Mucosa of gallbladder (tissue), 1 donor: ENCODE measurements at places on chromosomes 4 and X. TPM values are rescaled to one million over a fixed set of nuclear protein-coding genes. Genes with fewer than 3 reads are reported as not detected.

XPNPEP2 gene
- 2.0 TPM for total RNA-seq

LRBA gene
- total RNA-seq = 64.4 TPM

SUPT20HL1 gene
- total RNA-seq = 0.12 TPM

CCDC160 gene
- total RNA-seq = 2.3 TPM

MAGEC2 gene
- not detected for total RNA-seq

SPATA18 gene
- 20.1 TPM for total RNA-seq

HHIP gene
- total RNA-seq = 9.5 TPM

SOD3 gene
- total RNA-seq = 86.8 TPM

TCEANC gene
- 4.0 TPM for total RNA-seq

GRCh38 chr4:53596901-53597300 is 5.6 kb upstream of the LNX1 start:
- DNase-seq = no peak

DNA sequence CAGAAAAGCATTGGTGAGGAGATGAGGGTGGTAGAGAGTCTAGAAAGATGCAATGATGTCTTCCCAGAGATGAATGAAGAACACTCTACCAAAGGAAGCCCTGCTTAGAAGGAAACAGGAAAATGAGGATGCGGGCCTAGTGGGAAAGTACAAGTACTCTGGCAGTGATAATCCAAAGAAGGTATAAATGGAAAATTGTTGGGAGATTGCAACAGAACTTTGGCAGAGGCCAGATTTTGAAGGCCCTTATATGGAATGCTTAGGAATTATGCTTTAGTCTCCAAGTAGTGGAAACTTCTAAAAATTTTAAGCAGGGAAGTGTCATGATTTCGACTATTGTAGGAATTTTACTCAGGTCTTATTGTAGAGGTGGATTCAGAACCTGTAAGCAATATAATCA is 11.0 kb downstream of the ARSJ start:
- DNase-seq = no peak

DNA sequence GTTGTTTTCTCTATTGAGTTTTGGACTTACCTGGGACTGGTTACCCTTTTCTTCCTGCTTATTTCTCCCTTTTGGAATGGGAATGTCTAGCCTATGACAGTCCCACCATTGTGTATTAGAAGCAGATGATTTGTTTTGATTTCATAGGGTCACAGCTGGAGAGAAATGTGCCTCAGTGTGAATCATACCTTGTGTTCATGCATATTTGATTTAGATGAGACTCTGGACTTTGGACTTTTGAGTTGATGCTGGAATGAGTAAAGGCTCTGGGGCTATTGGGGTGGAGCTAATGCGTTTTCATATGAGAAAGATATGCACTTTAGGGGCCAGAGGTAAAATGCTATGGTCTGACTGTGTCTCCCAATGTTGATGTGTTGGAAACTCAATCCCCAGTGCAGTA is 30.5 kb upstream of the TEX13C start:
- DNase-seq = no peak

DNA sequence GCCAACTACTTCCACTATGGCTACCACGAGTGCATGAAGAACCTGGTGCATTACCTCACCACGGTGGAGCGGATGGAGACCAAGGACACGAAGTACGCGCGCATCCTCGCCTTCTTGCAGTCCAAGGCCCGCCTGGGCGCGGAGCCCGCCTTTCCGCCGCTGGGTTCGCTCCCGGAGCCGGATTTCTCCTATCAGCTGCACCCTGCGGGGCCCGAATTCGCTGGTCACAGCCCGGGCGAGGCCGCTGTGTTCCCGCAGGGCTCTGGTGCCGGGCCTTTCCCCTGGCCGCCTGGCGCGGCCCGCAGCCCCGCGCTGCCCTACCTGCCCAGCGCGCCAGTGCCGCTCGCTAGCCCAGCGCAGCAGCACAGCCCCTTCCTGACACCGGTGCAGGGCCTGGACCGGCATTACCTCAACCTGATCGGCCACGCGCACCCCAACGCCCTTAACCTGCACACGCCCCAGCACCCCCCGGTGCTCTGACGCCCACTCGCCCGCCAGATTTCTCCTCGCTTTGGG is 2.1 kb downstream of the HELT start:
- DNase-seq = no peak

- no peak for DNase-seq
Measured at GRCh38 chr4:142396279-142396678, 449.8 kb downstream of the INPP4B start.

DNA sequence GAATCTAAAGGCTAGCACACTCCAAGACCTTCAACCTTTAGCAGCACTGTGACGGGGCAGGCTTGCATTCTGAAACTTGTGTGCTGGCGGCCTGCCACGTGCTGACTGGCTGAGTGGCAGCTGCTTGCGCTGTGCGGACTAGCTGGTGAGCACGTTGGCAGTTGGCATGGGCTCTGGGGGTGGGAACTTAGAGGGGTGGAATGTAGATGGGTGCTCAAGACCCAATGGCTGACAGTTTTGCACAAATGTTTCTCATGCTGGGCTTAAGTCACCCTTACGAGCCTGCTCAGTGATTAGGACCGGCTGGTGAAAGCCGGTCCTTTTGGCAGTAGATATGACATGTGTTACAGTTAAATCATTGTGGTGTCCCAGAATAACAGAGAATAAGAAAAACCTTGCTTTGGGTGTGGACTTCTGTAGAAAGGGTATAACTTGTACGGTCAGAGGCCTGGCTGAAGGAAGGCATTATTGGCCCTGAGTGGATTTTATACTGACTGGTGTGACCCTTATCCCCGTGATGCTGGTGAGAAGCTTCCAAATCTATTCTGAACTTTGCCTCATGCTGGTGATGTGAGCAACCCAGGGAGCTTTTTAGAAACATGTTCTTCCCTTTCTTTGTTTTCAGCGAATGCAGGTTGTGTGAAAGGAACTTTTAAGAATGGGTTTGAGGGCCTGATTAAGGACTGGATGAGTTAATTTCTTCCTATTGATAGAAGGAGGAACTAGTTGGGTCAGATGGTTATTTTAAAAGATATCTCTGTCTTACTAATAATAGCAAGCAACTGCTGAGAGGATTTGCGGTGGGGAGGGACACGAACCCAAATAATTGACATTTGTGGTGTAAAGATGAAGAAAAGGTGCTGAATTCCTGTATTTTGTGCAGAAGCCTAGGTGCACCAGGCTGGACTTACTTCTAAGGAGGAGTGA is 107.4 kb upstream of the SLC4A4 start:
- peak; percentile 82 for DNase-seq

- no peak for DNase-seq
Measured at GRCh38 chr4:125365731-125366130, 51.0 kb downstream of the FAT4 start.

- no peak for DNase-seq
Measured at GRCh38 chr4:169675825-169676224, 55.4 kb downstream of the CLCN3 start.

DNA sequence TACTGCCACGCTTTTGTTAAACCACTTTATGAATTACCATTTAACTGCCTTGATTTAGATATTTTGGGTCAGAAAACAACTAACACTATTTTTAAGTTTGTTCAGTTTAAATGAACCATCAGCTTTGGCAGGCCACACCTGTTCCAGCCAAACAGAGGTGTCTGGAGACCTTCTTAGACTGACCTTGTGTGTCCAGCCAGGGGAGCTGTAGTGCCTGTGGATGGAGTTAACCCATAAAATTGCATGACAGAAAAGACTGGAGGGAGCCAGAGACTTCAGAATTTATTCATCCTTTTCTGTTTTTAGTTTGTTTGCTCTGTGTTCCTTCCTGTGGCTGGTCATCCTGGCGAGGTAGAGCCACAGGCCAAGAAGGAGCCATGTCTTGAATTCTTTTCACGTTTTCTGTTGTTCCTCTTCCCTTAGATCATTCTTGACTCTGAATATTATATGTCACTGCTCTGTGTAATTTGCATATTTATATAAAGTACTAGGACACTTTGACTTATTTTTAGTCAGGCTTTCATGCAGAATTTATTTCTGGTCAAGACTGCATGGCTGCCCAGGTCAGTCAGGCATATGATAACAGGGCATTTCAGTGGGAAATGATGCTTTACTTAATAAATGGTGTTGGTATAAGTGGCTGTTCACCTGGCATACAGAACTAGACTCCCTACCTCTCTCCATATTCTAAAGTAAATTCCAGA is 26.7 kb downstream of the HERC3 start:
- DNase-seq = no peak

DNA sequence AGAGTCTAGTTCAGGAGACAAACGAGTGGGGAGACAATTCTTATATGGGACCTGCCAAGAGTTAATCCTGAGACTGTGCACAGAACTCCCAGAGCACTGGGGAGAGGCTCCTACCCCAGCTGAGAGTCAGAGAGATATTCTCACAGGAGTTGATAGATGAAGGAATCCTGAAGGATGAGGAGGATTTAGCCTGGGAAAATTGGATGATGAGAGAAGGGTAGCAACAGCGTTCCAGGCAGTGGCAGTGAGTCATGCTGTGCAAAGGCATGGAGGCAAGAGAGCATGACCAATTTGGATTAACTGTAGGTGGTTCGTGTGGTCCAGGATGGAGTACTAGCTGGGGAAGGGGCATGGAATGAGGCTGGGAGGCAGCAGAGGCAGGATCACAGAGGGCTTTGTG is 318.6 kb downstream of the LDB2 start:
- DNase-seq = no peak

DNA sequence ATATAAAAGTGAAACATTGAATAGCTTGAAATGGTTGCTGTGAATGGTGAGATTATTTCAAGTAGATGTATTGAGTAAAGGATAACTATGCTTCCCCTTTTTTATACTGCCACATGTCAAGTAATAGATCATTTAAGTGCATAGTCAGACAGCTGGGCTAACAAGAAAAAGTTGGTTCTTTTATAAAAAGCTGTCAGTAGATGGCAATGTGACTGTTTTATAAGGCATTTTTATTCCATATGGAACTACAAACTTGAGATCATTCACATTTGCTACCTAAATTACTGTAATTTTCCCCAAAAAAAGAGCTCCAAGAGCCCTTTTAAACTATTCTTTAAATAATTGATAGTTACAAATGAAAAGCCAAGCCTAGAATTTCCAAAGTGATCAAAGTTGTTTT is 831.0 kb downstream of the C4orf33 start:
- DNase-seq = no peak

DNA sequence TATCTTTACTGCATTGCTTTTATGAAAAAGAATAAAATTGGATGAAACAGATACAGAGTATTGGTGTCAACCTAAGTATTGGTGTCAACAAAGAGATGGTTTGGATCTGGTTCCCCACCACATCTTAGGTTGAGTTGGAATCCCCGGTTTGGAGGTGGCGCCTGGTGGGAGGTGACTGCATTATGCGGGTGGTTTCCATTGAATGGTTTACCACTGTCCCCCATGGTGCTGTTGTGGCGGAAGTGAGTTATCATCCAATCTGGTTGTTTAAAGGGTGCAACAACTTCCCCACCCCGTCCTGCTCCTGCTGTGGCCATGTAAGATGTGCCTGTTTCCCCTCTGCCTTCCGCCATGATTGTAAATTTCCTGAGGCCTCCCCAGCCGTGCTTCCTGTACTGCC is 52.8 kb upstream of the CD99 start:
- no peak for DNase-seq

DNA sequence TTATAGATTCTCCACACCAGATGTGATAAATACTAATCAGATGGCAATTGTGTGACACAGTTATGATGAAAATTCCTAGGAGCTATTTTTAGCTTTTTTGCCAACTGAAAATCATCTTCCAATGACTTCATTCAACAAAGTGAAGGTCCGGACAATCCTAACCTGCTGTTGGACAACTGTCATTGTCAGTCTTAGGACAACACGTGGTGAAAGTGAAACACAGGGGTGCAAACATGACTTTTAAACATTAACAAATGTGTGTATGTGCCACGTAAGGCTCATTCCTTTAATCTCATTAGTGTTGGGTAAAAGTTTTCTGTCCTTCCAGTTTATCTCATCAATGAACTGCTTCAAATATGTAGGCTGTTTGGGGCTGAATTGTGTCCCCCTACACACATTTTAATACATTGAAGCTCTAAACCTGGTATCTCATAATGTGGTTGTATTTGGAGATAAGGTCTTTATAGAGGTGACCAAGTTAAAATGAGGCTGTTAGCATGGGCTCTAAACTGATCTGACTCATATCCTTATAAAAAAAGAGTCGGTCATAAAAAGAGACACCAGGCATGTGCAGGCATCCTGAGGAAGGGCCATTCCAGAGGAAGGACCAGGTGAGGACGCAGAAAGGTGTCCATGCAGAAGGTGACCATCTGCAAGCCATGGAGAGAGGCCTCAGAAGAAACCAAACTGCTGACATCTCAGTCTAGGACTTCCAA is 41.2 kb upstream of the SMAD1 start:
- no peak for DNase-seq

DNA sequence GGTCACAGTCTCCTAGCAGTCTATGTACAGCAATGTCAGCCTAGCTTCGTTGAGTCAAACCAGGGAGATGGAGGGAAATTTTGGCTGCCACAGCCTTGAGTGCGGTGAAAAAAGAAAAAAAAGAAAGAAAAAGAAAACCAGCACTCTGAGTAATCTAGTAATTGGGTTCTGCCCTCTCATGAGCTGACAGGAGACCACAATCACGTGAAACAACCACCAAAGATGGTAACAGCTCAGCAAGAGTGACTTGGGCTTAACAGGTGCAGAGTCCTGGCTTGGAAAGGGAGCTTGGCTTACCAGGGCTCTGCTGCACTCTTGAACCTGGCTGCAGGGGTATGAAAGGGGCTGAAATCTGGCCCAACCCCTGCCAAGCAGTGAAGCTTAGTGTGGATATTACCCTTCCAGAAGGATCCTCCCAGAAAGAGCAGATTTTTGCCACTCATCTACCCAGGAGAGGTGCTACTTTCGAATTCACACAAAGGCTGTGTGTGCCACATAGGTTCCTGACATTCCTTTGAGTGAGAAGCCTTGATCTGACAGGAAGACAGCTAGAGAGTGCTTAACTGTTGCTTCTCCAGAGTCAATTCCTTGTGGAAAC is 350.3 kb downstream of the PTTG2 start:
- no peak for DNase-seq

DNA sequence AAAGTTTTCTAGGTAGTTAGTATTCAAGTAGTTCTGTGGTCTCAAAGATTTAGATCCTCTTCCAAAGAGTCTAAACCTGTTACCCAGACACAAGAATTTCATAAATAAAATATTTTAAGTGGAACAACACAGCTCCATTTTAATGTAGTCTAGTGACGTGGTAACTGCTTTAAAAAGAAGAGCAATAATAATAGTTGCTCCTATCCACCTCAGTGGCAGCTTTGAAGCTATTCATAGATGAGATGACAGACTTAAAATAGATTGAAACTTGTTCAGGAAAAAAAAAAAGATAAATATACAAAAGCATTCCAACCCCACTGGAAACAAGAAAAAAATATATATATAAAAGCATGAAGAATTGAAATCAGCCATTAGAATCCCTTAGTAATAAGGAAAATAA is 14.6 kb downstream of the SCOC start:
- no peak for DNase-seq
